Vagina (tissue), 2 donors: ENCODE measurements at places on chromosomes 6 and 20.

DNA sequence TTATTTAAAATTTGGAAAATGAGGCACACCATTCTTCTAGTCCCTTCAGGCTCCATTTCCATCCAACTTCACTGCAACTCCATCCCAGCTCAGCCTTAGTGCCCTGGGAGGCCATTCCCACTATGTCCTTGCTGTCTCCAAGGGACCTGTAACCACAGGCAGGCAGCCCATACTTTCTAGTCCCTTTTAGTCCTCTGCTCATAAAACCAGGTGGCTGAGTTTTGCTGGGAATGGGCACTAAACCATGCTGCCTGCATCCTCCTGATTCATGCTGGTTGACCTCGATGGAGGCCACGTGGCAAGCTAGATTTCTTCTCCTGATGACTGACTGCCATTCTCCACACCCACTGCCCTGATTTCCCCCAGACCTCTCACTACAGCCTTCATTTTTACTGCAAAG, 27.5 kb upstream of the MYMX start:
- DNase-seq: no peak

DNA sequence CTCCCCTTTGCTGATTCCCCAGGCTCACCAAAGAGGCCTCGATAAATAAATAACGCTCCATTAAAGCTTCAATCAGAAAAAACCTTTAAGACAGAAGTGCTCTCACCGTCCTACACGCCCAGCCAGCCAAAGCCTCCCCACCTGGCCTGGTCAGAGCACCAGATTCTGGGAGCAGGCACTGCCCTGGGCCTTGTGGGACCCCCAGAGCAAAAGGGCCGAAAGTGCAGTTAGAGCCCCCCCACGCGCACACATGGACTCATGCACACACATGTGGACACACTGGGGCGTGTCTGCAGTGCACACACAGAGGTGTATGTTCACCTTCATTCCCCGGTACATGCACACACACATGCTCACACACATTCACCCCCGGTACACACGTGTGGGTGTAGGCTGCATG, 1.9 kb upstream of the NECAB3 start:
- DNase-seq: no peak

GRCh38 chr6:128246472-128247260, 273.7 kb downstream of the PTPRK start:
- DNase-seq: no peak

DNA sequence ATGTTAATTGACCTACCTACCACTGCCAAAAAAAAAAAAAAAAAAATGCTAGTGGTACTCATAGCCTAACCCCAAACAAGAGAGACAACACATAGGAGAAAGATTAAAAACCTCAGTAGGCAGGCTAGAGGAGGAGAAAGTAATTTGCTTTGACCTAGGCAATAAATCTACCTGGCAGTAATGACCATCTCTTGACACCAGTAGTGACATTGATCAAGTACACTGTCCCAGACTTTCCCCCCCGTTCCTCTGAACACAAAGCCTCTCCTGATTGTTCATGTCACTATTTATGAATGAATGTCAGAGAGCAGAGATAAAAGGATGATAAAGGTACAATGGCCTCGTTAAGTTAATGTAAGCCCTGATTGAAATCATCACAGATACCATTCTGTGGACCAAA, 746.8 kb downstream of the CBLN4 start:
- no peak for DNase-seq

DNA sequence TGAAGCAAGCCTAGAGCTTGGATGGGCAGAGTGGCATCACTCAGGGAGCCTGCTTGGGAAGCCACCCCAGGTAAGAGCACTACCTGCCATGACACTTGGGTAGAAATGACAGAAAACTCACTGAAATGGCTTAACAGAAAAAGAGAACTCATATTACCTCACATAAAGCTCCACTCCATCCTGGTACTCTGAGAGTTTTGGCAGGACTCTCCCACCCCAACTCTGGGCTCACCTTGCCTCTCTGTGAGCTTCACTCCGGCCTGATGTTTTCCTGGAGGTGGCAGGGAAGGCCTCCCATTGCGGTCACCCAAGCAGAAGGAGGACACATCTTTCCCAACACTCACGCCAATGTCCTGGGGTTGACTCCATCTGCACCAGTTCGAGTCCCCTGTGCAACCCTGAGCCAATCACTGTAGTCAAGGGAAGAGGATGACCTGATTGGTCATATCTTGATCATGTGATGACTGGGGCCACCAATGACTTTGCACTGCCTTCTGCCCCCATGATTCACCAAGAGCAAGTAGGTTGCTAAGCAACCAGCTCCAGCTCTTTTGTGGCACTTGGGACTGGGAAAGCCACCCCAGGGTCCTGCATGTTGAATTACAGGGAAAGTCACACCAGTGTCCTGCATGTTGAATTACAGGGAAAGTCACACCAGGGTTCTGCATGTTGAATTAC, 446.1 kb upstream of the SULF2 start:
- DNase-seq: no peak
